Activated B cell treated with CpG ODN at 0.5 μM for 24 hours (primary cell): ENCODE measurements at places on chromosomes 13 and 19.

DNA sequence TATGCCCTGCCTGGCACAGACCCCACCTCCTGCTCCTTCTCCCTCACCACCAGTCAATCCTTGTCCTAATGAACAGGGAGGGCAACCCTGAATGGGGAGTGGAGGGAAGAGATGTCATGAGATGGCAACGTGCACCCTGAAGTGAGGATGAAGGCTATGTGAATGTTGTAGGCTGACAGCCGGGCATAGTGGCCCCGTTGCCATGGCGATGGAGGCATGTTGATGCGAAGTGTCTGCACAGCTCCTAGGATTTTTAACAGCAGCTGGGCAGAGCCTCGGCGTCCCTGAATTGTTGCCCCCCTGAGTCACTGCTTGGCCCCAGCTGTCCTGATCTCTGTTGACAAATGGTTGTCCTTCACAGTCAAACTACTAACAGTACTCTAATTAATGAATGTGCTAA lies 4.8 kb upstream of the ALOX5AP start:
- no peak for DNase-seq

DNA sequence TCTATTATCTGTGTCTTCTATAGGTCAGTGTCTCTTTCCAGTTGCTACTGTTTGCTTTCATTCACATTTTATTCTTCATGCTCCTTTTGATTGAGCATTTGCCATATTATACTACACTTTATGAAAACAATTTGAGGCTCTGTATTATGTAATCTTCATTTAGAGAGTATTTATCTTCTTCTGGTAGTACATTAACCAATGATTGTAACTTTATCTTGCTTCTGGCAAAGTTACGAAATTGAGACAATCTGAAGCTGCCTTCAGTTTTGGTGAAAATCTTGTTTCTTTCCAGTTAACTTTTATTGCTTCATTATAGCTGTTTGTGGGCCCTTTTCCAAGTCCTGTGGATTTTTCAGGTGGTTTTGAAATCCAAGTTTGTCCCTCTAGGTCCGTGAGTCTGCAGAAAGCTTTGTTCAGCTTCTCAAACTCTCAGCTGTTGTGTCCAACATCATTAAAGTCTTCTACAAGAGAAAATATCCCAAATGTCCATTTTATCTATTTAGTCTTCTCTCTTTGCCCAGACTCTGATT lies 1255.4 kb upstream of the SPRY2 start:
- DNase-seq: no peak

DNA sequence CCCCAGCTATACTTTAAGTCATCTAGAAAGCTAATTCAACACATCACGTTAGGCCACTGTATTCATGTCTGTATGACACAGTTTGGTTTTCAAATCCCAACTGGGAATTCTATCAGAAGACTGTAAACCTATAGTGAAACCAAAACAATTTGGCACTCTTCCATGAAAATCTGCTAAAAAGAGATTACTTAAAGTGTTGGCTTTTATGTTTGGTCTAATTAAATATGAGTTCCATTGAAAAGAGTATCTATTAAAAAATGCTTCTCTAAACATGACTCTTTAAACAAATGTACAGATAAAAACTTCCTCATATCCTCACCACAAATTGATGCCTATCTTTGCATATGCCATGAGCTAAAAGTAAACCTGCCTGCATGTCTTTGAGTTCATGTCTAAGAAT lies 25.4 kb downstream of the PCDH9 start:
- no peak for DNase-seq

GRCh38 chr19:44839276-44839675 lies 6.8 kb upstream of the NECTIN2 start:
- DNase-seq: no peak

- DNase-seq: no peak
Observed at GRCh38 chr13:71171740-71172139, 695.3 kb downstream of the DACH1 start.

GRCh38 chr13:34431827-34432581 lies 510.1 kb upstream of the NBEA start:
- no peak for DNase-seq

DNA sequence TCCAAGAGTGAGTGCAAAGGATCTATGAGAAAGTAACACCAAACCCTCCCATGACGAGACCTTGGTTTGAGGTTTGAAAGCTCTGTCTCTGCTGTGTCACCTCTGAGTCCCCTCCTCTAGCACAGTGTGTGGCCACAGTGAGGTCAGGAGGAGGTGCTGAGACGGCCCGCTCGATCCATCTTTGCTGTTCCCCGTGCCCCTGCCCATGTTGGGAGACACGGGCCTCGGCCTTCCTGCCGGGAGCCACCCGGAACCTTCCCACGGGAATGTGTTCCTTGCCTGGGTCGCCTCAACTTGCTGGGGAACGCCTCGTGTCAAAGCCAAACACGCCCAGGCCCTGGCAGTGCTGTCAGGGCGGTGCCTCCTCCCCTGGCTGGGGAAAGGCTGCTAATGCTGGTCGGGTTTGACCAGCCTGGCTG lies 10.1 kb downstream of the NANOS3 start:
- DNase-seq: no peak

- DNase-seq: no peak
Observed at GRCh38 chr13:29484236-29484635, 111.3 kb downstream of the SLC7A1 start.

GRCh38 chr19:47197141-47197540 lies 33.9 kb downstream of the BBC3 start:
- DNase-seq: no peak

GRCh38 chr19:7888145-7888825 lies at the start of gene LRRC8E:
LRRC8E (plus strand) TSS chr19:7888510; CDS start chr19:7895604, 7,094 bp downstream.
- DNase-seq: no peak
